ENCODE measurements at places on chromosomes 11 and 22.

GRCh38 chr11:46667043-46667481 lies 33.4 kb downstream of the ARHGAP1 start:
- no peak for DNase-seq

DNA sequence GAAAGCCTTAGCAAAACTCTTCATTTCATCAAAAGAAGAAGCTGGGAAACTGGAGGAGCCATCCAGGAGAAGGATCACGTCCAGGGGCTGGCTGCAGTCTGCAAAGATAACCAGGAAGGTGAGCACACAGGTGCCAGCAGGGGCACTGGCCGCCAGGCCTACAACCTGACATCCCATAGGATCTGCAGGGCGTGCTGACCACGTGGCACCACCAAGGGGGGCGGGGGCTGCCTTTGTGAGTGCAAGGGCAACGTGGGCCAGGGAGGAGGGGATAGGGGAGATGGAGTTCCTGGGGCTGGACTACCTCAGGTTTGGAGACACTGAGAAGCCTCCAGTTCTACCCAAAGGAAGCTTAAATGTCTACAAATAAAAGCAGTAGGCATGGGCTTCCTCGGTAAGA lies 102.7 kb upstream of the CCT8L2 start:
- DNase-seq, result no peak

DNA sequence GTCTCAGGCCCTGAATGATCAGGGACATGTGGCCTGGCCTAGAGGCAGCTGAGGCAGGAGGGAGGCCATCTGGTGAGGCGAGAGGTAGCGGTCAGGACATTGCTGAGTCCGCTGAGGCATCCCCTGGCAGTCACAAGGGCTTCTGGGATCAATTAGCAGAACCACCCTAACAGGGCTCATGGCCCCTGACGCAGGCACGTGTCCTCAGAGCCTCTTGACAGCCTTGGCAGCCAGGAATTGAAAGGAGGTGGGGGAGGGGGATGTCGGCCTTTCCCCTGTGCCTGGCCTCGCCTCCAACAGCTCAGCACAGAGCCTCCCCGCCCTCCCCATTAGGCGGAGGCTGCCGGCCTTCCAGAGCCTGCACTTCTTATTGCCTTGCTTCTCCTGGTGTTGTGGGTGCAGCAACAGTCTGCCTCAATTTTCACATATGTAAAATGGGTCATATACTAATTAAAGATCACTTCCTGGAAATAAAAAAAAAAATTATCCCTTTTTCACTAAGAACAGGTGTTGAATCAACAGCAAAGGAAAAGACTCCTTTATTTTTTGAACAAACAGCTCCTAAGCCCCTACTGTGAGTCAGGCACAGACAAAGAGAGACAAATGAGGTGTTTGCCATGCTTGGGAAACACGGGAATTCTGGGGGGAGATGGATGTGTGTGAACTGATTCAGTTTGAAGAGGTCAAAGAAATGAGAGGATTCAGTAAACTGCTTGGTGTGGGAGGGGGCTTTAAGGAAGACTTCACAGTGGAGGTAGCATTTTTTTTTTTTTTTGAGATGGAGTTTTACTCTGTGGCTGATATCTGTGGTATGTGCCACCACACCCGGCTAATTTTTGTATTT lies 55.3 kb downstream of the NFAM1 start:
- no peak for DNase-seq

DNA sequence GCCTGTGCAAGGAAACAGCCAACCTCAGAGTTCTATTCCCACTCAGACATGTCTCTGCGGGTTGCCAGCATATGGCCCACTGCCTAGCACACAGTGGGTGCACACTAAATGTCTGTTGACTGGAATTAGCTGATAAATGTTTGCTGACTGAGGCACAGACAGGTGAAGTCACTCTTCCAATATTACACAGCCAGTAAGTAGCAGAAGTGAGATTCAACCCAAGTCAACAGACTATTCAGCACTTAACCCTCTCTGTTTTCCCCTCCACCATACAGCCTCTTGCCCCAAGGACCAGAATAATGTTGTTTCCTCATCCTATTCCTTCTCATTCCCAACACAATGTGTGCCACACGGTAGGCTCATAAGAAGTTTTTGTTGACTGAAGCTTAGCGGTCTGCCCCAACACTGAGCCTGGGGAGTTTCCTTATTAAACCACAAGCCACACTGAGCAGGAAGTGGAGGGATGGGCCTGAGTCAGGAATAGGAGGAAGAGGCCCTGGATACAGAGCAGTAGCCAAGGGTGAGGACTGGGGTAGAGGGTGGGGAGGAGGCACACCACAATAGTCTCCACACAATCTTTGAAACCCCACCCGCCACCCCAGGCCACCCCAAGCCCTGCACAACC lies 15.7 kb upstream of the IL10RA start:
- peak; percentile 59 for DNase-seq

DNA sequence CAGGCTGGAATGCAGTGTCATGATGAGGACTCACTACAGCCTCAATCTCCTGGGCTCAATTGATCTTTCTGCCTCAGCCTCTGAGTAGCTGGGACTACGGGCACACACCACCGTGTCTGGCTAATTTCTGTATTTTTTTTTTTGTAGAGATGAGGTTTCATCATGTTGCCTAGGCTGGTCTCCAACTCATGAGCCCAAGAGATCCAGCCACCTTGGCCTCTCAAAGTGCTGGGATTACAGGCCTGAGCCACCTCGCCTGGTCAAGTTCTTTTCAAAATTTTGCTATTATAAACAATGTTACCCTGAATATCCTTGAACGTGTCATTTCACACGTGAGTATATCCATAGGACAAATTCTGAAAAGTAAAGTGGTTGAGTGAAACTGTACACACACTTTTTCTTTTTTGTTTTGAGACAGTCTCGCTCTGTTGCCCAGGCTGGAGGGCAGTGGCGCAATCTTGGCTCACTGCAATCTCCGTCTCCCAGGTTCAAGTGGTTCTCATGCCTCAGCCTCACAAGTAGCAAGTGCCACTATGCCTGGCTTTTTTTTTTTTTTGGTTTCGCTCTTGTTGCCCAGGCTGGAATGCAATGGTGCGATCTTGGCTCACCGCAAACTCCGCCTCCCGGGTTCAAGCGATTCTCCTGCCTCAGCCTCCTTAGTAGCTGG lies 21.6 kb upstream of the EP300 start:
- DNase-seq, result no peak

Data from activated CD4-positive, alpha-beta T cell treated with anti-CD3 and anti-CD28 coated beads, Interleukin-2, Interleukin-4, amounts not matched to agents 100 ng/mL and 50 ng/mL, durations not matched to agents 16 hours and 8 hours (primary cell).